ENCODE measurements at places on chromosomes 4 and X. TPM values are rescaled to one million over a fixed set of nuclear protein-coding genes. Genes with fewer than 3 reads are reported as not detected.

The CNOT6L gene
- 9.4 TPM for total RNA-seq

The CLIC2 gene
- 0.19 TPM for total RNA-seq

The REELD1 gene
- total RNA-seq: not detected

The LANCL3 gene
- 0.02 TPM for total RNA-seq

The TEC gene
- 1.9 TPM for total RNA-seq

The PRDM8 gene
- total RNA-seq: 0.13 TPM

The C4orf51 gene
- total RNA-seq: not detected

The CCDC120 gene
- total RNA-seq: 3.6 TPM

The PABPC4L gene
- total RNA-seq: 0.06 TPM

The BTK gene
- total RNA-seq: 0.11 TPM

The STAP1 gene
- total RNA-seq: not detected

The ARMCX2 gene
- total RNA-seq: 0.06 TPM

The POU4F2 gene
- total RNA-seq: not detected

The STATH gene
- not detected for total RNA-seq

The TDO2 gene
- total RNA-seq: 0.55 TPM

The TRIM60 gene
- total RNA-seq: not detected

The SYTL5 gene
- 0.26 TPM for total RNA-seq

The FAM184B gene
- 0.01 TPM for total RNA-seq

The DLG3 gene
- total RNA-seq: 6.6 TPM

The FLNA gene
- total RNA-seq: 1,545 TPM

The CPZ gene
- 0.30 TPM for total RNA-seq

The ZIC3 gene
- not detected for total RNA-seq

The STBD1 gene
- 12.5 TPM for total RNA-seq

The RTL3 gene
- 0.15 TPM for total RNA-seq

The NRK gene
- total RNA-seq: not detected

The MAGEB2 gene
- total RNA-seq: not detected

The TBC1D9 gene
- 6.6 TPM for total RNA-seq

The ALAS2 gene
- total RNA-seq: not detected

The NXF2 gene
- total RNA-seq: not detected

All from A549 treated with AZD2906 at 1 μM for 4 hours (cell line).